ENCODE measurements at places on chromosomes 11 and 22. TPM values are rescaled to one million over a fixed set of nuclear protein-coding genes. Genes with fewer than 3 reads are reported as not detected.

DEFB131B gene
- total RNA-seq, result not detected

GRCh38 chr11:14954581-14954980 is 17.6 kb downstream of the CALCA start:
- DNase-seq, result no peak

DNA sequence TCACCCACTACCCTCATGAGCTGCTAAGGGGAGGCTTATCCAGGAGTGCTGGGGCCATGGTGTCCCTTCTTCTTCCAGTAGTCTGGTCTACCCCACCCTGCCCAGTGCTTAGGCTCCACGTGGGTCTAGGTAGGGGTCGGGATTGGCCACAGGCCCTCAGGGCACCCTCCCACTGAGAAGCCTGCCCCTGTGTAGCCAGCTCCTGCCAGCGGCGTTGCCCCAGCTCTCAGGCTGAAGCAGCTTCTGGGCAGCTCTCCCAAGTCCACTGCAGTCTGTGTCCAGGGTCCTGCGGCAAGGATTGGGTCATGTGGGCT is 24.0 kb upstream of the RIC3 start:
- no peak for DNase-seq

DNA sequence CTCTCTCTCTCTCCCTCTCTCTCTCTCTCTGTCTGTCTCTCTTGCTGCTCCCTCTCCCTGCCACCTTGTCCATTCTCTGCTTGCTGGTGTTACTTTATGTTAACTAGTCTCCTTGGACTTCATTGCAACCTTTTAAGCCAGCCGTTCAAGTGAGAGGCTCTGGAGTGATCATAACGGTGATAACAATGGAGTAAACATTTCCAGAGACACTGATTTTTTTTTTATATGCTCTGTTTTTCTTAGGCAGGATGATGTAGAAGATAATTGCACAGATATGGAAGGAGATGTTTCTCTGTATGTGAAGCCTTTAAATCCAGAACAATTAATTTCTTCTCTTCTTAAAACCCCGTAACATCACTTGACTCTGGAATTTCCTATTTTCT is 287.7 kb downstream of the TMEM135 start:
- no peak for DNase-seq

DDI1 gene
- total RNA-seq, result not detected

DNA sequence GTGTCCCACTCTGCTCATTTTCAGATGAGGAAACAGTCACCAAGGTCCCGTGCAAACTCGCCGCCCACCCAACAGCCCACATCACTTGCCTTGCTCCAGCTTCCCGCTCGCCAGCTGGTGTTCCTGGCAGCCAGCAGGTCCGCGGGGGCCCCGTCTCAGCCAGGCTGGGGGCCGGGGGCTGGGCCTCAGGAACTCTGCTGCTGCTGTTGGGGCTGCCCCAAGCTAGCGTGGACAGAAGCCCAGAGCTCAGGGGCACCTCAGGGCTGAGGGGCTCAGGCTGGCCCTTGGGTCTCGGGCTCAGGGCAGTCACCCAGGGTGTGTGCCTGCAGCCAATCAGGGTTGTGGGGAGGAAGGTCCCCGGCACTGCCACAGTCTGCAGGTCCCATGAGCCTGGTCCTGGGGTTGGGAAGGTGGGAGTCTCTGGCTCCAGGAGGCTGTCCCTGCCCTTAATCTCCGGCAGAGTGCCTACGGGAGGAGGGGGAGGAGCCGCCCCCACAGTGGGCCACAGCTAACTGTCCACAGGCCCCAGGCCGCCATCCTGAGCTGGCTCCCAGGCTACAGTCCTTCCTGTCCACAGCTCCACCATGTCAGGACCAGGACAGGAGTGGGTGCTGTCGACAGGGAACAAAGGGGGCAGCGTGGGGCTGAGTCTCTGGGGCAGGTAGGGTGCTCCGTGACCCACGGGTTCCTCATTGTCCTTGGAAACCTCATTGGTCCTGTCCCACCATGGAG is 65.2 kb downstream of the ARFGAP3 start:
- peak; percentile 74 for DNase-seq

GRCh38 chr22:19974268-19974861 is 32.7 kb upstream of the TXNRD2 start:
- peak; percentile 82 for DNase-seq

OR5P2 gene
- not detected for total RNA-seq

DNA sequence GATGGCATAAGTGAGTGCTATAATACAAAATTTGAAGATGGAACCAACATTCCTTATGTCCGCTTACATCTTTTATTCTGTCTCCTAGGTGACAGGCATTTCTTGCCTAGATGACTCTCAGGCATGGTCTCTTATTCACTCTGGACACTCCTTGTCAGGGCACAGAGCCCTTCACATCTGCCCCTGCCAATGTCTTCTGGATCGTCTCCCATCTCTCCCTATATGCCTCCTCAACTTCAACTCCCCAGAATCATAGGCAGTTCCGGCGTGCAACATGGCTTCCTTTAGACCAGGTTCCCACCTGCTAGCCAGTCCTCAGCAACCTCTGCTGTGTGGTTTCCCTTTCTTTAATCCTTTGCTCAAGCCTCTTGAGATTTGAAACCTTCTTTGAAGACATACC is 300.9 kb downstream of the TENM4 start:
- DNase-seq, result no peak

FGF19 gene
- total RNA-seq, result not detected

UPK3A gene
- total RNA-seq, result not detected

B3GAT3 gene
- total RNA-seq, result 10.7 TPM

- DNase-seq, result peak; percentile 61
These were observed 407.3 kb downstream of the NXPE2 start for GRCh38 chr11:115085461-115086210.

DNA sequence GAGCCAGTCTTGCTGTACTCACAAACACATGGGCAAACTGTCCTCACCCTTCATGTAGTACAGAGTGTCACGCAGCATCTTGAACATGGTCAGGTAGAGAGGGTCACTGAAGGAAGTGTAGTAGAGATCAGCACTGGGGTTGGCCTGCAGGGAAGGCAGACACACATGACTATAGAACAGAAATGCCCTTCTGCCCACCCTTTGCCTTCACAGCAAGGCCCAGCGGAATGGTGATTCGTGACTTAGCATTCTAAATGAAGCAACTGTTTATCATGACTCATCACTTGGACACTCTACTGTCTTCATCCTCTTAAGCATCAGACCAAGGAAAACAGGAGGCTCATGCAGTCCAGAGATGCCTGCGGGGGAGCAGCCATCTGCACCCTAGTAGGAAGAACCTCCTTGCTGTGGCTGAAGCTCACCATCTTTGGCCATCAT is 33.4 kb downstream of the SERPIND1 start:
- no peak for DNase-seq

MYOD1 gene
- total RNA-seq, result not detected

GRCh38 chr11:62129590-62130282 is 5.9 kb downstream of the INCENP start:
- no peak for DNase-seq

GRCh38 chr11:57332694-57333440 is 2.8 kb downstream of the SSRP1 start:
- DNase-seq, result no peak

- no peak for DNase-seq
These were observed 41.0 kb upstream of the MS4A8 start for GRCh38 chr11:60658409-60658808.

ANO1 gene
- 8.8 TPM for total RNA-seq

CALCA gene
- not detected for total RNA-seq

OR8G1 gene
- total RNA-seq, result not detected

DNA sequence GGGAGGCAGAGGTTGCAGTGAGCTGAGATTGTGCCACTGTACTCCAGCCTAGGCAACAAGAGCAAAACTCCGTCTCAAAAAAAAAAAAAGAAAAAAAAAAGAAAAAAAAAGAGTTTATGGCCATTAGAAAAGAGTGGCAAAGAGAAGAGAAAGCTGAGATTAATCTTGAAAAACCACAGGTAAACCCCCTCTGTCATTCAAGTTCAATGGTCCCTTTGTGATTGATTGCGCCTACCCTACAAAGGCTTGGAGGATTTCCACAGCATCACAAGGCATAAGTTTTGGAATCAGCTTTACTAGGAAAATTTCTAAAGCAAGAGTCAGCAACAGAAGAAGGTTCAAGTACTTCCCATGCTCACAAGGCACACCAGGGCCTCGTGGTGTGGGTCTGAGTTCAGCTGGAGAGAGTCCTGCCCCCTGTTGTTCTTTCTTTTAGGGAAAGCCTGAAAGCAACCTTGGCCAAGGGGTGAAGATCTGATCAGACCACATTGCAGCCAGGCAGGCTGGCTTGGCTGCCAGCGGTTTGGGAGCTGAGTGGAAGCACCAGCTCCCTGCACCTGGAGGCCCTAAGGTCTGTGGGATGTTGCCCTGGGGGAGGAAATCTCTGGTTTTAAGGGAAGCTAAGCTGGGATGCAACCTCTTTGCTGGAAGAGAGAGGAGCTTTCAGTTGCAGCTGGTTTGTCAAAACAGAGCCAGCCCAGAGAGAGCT is 41.8 kb downstream of the SLN start:
- no peak for DNase-seq

GRCh38 chr22:32542677-32543357 is 68.2 kb downstream of the FBXO7 start:
- peak; percentile 77 for DNase-seq

SLC17A6 gene
- not detected for total RNA-seq

DNA sequence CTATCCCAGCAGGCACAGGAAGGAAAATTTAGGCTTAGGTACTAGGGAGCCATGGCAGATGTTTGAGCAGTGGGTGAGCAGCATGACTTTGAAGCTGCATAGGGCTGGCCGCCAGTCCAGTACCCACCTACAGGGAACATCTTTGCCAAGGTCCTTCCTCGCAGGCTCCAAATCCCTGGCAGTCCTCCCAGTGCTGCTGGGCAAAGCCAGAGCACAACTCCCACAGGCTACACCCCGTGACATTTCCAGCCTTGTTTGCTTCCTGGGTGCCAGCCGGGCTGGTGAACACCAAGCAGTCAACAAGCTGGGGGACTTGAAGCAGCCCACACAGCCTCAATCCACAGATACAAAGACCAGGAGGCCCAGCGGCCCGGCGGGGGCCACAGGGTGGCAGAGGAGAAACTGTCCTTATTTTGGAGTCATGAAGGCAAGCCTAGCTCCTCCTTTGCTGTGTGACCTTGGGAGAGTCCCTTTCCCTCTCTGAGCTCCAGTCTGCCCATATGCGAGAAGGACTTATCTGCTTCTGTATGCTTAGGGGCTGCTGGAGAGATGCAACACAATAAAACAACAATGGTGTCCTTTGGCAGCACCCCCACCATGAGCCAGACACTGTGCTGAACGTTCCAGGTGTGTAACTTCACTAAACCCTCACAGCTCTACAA is 28.0 kb downstream of the TPST2 start:
- peak; percentile 55 for DNase-seq

- no peak for DNase-seq
These were observed 120.5 kb downstream of the CACNA1I start for GRCh38 chr22:39690881-39691605.

- peak; percentile 99 for DNase-seq
These were observed at the start of the genes CCDC87 and CCS for GRCh38 chr11:66592457-66593302. Gene CCDC87 (minus strand): TSS chr11:66593063. CDS start chr11:66593015, 48 bp downstream. Gene CCS (plus strand): TSS chr11:66593185. CDS start chr11:66593262, 77 bp downstream.

DNA sequence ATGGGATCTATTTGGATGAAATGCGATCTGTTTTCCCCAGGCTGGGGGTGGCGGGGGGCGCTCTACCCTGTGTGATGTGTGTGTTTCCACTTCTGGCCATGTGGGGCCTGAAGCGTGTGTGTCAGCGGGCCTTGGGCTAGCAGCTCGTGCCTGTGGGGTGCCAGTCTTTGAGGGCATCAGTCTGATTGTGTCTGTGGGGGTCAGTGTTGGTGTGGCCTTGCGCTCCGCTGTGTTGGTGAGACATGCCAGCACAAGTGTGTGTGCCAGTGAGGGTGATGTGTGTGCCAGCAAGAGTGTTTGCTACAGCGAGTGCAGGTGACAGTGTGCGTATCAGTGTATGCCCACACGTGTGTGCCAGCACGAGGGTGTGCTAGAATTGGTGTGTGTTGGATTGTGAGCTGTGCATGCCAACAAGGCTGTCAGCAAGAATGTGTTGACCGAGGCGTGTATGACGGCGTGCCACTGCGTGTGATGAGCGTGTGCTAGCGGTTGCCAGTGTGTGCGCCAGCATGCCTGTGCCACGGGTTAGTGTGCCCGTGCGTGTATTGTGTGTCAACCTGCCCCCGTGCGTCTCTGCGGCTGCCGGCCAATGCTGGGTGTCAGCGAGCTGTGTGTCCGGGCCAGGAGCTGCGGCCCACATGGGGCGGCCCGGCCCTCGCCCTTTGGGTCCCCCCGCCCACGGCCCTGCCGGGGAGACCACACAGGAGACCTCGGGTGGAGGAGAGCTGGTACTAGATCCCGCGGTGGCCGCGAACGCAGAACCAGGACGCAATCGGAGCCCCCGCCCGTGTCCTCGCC is 519 bp downstream of the ARRB1 start:
- DNase-seq, result peak; percentile 81

DNA sequence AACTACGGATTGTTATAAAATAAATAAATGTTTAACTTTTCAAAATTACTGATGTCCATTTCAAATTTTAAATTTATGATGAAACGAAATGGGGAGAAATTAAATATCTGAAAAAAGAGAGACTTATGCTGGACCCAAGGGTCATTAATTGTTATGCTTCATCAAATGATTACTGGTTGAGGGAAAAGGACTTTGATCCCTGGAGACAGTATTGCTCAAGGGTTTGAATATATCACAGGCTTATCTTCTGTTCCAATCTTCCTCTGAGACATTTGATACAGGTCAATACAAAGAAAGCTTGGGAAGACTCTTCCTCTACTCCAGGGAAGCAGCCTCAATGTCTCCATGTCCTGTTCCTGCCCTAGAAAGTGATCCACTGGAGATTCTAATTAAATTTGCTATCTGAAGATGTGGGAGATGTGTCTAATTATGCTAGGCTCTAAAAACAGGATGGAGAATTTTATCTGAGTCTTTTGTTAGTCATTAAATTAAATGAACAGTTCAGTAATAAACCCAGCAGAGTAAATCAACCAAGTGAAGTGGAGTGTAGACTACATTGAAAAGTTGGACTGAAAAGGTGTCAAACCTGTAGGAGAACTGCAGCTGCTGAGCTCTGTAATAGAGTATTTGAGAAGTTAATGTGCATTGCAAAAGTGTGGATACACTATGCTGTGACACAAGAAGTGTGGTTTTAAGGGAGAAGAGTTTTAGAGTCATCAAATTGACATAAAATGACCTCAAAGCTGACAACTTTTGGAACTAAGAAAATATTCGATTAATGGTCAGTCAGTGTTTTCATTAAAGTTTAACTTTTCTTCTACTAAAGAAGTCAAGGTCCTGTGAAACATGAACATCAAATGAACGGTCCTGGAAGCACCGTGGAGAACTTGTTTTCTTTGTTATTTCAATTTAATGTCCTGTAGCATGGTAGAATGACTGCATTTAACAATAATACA is 623.7 kb upstream of the CCDC90B start:
- no peak for DNase-seq

DNA sequence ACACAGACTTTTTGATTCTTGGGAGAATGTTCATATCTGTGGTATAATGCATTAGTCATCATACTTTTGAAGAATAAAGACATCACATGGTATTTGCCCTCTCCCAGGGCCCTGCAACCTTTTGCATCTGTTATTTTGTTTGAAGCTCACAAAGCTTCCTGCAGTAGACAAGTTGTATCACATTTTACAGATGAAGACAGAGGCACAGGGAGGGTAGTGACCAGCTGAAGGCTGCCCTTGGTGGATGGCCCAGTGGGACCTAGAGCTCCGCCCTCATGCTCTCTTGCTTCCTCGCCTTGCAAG is 66.4 kb downstream of the UBASH3B start:
- no peak for DNase-seq

Data from right cardiac atrium (tissue), 5 donors.